T-cell (primary cell): ENCODE measurements at places on chromosomes 6 and 20. TPM values are rescaled to one million over a fixed set of nuclear protein-coding genes. Genes with fewer than 3 reads are reported as not detected.

- no peak for DNase-seq
Measured at GRCh38 chr6:44036196-44036595, 91.1 kb downstream of the MRPL14 start.

DNA sequence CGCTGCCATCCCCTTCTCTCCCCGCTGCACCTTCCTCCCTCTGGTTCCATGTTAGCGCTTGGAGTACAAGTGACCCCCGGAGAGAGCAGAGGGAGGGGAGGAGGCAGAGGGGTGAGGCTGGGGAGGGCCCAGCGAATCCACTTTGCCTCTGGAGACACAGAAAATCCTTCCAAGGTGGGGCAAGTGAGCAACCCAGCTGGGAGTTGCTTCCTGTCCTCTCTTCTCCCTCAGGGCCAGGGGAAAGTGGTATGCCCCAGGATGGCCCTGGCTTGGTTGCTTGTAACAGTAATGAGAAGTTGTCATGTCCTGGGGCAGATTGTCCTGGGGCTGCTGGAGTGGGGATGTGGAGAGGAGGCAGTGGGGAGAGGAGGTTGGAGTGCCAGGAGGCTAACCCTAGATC is 691 bp upstream of the ANGPT4 start:
- no peak for DNase-seq

VNN1 gene
- total RNA-seq: not detected

SLC18B1 gene
- 15.8 TPM for total RNA-seq
